ENCODE measurements at places on chromosomes 5 and 9.

GRCh38 chr9:107323836-107324585, 40.9 kb downstream of the RAD23B start:
- no peak for DNase-seq

GRCh38 chr9:89484475-89485404, 13.2 kb downstream of the SEMA4D start:
- DNase-seq = no peak

DNA sequence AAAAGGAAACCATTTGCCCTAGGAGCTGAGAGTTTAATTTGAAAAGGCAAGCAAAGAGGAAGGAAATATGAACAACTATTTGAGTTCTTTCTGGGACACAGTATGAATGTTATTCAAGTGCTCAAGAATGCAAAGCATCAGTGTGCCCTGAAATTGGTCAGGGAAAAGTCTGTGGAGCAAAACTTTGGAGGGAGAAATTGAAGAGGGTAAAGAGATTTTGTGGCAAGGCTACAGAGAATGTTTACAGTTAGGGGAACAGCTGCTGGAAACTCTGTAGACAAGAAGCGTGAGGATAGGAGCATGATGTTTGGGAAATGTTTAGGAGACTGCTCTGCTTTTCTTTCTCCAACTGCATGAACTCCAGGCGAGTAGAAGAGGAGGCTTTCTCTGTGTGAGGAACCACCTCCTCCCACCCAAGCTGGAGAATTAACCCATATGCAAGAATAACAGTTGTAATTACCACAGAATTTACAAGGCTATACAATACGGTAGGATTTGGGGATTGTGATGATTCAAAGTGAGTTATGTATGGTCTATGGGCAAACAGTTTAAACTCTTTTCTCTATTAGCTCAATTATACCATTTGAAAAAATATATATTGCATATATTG, 75.4 kb upstream of the IL7R start:
- no peak for DNase-seq

DNA sequence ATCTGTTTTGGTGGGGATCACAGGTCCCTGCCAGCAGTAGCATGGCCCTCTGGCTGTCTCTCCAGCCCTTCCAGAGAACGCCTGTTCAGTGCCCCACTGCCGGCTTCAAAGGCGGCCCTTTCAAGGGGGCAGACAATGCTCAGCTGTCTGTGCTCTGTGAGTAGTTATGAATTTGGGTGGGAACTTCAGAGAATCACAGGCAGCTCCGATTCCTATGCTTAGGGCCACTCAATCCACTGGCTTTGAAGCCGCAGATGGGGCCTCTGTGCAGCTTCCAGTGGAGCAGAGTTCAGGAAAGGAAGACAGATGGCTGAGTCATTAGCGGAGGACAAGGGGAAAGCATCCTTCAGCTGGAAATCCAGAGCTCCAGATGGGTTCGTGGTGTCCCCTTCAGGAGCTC, 42.4 kb downstream of the NKX2-5 start:
- DNase-seq = no peak

- no peak for DNase-seq
Measured at GRCh38 chr5:163623986-163624385, 118.6 kb downstream of the MAT2B start.

DNA sequence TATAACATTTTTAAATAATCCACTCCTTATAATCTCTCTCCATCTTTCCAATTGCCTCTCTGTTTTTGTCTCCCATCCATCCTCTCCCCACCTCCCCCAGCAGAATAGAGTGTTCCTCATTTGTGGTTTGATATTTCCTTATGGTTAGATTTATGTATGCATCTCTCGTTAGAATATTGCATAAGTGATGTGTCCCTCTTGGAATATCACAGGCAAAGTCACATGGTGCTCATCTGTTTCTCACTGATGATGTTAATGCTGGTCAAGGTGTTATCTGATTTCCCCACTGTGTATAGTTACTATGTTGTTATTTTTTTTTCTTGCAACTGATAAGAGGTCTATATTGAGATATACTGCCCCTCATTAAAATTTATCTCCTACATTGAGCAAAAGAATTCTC, 3.1 kb upstream of the LRRC70 start:
- DNase-seq = no peak

GRCh38 chr5:169629847-169630548, 7.1 kb upstream of the DOCK2 start:
- DNase-seq = no peak

DNA sequence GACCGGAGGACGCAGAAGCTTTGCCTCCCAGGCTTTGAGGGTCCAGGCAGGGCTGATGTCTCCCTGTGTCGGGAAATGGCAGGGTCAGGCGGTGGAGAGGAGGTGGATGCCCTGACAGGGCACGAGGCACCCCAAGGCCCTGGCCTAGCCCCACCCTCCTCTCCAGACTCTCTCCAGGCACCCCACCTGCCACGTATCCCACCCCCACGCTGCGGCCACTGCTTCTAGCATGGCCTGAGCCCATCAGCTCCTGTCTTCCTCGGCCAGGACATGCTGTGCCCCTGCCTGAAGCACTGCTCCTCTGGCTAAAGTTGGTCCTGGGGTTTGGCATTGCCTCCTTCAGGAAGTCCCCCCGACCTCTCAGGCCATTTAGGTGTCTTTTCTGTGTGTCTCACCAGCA, 64.2 kb upstream of the RXRA start:
- DNase-seq = no peak

DNA sequence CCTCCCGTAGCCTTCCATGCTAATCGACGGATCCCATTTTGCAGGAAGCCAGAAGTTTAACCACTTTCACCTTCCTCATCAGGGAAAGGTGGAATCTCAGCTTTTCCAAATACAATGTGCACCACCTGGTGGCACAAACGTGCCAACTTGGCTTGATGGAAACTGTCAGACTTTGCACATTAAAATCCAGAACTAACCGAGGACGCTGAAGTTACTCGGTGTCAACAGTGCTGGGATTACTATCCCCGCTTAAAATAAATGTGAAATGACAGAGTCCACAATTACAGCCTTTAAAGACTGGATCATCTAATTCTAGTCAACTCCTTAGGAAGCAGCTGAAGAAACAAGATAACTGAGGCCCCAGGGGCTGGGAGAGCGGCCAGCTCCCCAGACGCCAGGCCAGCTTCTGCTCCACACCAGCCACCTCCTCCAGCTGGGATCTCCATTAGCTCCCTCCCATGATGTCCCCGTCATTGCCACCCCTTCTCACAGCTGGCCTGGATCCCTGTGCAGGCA, 50.1 kb upstream of the RETREG1 start:
- no peak for DNase-seq

- DNase-seq = no peak
Measured at GRCh38 chr9:37922363-37923117, 18.6 kb upstream of the SLC25A51 start.

- DNase-seq = no peak
Measured at GRCh38 chr9:110951805-110952539, 86.3 kb downstream of the LPAR1 start.

GRCh38 chr9:16775330-16775729, 95.1 kb downstream of the BNC2 start:
- no peak for DNase-seq

DNA sequence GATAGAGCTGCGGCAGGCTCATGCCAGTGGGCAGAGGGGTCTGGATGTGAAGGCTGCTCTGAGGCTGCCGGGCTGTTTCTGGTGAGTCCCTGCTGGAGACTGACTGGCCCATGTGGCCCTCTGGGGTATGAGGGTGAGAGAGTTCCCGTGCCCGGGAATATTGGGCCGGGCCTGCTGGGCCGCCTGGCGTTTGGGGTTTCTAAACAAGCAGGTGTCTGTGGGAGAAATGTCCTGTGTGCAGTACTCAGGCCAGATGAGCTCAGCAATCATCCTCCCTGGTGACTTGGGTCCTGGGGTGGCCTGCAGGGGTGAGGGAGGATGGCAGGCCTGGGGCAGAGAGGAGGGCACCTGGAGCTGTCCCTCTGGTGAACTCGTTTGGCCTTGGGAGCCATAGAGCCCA, 74.9 kb downstream of the MACROH2A1 start:
- no peak for DNase-seq

DNA sequence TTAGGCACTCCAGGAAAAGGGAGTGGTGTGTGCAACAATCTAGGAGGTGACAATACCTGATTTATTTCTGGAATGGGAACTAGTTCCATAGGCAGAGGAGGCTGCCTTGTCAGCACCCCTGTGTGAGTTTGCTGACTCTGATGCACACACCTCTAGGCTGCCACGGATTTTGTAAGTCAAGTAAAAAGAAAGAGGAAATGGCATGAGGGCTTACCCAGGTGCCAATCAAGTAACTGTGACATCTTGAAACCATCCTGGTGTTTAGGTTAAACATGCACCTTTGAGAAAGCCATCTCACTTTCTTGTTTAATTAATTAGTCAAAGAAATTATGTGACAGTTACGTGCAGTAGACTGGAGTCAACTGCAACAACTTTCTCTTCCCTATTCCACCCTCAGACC, 32.3 kb upstream of the FAM81B start:
- DNase-seq = no peak

DNA sequence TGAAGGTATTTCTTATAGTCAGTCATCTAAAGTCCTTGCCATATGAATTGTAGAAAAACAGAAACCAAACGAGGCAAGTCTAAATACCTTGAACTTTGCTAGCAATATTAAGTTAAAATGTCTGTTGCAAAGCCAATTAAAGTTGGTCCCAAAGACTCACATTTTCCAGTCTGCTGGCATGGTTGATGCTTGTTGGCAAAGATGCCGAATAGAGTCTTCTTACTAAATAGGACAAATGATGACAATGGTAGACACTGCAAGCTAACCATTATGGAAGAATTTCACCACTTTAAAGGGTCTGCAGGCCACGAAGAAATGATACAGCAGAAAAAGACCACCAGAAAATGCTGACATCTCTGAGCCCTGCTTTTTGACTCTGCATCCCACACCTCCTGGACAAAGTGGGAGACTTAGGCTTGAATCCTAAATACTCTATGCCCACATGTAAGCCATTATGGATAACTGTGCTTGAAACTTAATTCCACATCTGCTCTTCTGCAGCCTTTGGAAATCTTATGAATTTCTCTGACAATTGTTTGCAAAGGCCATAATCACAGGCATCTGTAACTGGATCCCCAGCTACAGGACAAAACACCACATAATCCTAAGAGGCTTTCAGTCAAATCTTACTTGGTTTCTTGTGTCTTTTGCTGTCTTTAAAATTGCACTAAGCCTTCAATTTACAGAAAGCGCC, 61.3 kb downstream of the LHFPL2 start:
- no peak for DNase-seq

DNA sequence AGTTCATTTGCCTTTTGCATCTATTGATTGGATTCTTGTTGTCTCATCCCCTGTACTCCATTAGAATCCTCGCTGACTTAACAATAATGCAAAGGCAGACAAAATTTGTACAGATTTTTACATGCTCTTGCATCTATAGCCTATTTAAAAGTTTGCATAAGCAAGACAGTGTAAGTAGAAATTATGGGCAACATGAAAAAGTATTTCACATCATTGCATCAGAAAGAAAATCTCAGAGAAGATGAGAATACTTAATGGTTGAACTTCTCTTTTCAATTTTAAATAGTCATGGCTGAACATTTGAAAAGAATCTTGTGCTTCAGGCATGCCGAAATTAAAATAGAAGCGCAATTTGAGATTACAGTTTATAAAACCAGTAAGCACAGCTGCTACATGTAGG, 226.4 kb downstream of the EFNA5 start:
- no peak for DNase-seq

DNA sequence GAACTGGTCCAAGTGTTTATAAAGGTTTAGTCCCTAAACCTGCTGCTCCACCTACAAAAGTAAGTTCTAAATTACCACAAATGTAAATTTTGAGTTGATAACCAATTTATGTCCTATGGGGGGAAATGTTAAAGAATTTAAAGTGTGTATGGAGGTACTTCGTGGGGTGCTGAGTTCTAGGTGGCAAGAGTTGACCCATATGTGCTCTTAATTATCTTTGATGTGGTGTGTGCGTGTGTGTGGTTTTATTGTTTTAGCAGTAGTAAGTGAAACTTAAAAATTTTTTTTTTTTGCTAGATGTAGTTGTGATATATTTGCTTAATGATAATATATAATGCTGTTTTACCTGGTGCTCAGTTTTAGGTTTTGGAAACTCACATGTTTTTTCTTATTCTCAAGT, 72.6 kb downstream of the GPBP1 start:
- no peak for DNase-seq

- DNase-seq = no peak
Measured at GRCh38 chr5:40828021-40828631, 6.9 kb downstream of the RPL37 start.

- DNase-seq = no peak
Measured at GRCh38 chr5:123611406-123611709, 99.4 kb downstream of the CSNK1G3 start.

GRCh38 chr9:37471942-37472684, 6.9 kb upstream of the ZBTB5 start:
- no peak for DNase-seq

DNA sequence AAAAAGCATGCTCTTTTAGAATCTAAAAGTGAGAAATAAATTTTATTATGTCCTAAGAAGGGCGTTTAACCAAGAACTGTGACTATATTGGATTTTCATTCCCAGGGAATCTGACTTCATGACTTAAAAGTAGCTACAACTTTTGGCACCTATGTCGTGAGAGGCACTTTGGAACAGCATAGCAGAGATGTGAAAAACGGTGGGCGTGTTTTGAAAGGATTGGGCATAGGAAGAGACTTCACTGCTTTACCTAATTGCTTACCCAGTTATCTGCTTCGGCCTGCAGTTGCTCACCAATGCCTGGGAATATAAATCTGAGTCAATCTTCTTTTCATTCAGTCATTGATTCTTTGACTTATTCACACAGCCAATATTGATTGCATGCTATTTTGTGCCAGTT, 363.4 kb downstream of the DNAH5 start:
- no peak for DNase-seq

- no peak for DNase-seq
Measured at GRCh38 chr9:82011133-82011532, 22.6 kb downstream of the SPATA31D1 start.

DNA sequence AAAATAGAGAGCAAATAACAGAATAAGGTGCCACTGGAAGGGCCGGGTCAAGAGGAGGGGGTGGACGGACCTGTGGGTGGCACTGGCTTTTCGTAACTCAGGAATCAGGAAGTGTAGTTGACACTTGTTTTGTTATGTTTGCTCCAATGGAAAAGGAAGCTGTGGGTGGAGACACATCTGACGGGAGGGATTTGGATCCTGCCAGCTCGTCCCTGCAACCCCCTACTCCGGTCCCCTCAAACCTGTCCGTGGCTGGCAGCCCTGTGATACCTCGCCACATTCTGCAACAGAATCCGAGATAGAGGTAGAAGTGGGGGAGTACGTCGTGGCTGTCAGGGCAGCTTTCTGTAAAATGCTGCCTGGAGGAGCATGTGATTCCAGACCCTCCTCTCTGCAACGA, 104.2 kb upstream of the IER5L start:
- DNase-seq = no peak

DNA sequence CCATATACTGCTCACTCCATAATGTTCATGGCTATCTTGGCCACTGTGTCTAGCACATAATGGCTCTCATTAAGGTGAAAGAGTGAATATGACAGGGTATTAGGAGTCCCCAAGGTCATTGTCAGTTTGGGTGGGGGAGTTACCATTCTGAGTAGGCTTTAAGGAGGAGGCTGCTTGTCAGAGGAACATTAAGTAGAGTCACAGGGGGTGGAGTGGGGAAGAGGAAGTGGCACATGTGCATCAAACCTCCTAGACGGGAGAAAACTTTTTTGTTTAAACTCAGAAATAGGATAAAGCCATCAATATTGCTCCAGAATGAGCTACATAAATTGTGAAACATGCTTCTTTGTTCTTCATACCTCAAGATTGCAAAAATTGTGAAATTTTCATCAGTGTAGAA, 45.5 kb downstream of the DAB2IP start:
- no peak for DNase-seq
